Liver (tissue), 10 donors: ENCODE measurements at places on chromosomes 5 and 9. TPM values are rescaled to one million over a fixed set of nuclear protein-coding genes. Genes with fewer than 3 reads are reported as not detected.
A peak's percentile ranks its signal among the peaks of the same experiment; 100 is the strongest.

DNA sequence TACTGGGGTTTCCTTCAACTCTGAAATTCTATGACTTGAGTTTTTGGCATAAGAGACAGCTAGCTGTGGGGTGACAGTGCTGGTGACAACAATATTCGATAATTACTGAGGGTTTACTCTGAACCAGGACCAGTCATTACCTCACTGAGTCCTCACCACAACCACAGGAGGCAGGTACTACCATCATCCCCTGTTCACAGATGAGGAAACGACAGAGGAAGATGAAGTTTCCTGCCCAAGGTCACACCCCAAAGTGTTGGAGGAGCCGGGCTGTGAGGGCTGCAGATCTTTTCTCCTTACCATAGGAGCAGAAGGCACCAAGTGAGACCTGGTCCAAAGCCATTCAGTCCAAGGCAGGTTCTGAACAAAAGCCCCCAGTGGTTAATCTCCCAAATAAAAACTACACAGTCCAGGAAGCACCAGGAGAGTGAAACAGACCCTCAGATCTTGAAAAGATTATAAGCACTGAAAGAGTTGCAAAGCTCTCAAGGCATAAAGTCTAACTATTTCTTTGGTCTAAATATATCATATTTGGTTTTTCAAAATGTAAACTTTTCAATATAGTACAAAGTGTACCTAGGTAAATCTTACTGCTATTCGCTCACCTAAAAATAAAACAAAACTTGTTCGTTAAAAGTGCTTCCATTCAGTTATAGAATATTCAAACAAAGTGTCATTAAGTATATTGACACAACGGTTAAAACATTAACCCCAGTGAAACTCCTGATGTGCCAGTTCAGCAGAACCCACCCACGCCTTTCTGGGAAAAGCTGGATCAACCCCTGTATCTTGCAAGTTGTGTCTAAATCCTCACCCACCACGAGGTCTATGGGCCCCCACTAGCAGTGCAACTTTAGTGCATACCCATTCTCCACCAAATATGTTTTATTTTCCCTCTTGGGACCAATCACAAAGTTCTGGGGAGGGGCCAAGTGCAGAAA lies 82.6 kb upstream of the EQTN start:
- H3K27me3 ChIP-seq, result no peaks in the 10 kb centered on the region
- peaks cover 18% of the 10 kb centered on the region for H3K4me1 ChIP-seq
- DNase-seq, result no peak
- H3K4me3 ChIP-seq, result no peak overlapping the region
- peak overlapping the region; percentile 84 for H3K27ac ChIP-seq

The PCDHA8 gene
- total RNA-seq, result under 0.01 TPM

DNA sequence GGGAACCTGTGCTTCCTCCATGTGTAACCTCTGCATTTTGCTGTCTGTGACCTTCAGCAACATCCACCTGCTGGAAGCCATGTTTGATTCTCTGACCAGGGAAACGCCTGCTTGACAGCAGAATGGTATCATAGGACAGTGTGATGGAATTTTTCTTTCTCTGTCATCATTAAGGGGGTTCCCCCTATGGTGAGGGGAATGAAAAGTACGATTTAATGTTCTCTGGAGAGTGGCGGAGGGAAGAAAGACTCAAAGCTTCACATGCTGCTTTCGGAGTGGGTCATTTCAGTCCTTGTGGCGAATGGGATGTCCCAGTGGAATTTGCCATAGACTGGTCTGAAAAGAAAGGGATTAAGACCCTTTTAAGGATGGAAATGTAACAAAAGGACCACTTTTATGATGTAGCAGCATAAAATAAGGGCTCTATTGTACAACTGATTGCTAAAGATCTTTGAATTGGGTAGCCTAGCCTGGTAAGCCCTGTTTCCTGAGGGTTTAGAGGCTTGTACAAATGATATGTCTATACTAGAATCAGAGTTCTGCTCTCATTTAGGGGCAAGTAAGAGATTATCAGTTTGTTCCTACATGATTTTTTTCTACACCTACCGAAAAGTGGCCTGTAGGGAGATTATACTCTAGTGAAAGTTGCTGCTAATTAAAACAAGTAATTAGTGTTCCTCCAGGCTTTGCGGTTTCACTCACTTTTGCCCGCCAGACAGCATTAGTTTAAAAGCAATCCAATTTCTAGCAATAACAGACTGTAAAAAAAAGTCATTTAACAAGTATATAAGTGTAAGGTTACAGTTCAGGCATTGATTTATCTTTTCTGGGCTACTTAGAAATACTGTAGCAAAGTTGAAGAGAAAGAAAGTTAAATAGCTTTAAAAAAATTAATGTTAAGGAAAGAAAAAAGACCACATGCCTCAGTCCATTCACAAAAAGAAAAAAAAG lies 904.5 kb downstream of the NR2F1-AS1 start:
- no peaks in the 10 kb centered on the region for H3K36me3 ChIP-seq
- H3K27ac ChIP-seq, result no peak overlapping the region
- no peaks in the 10 kb centered on the region for H3K27me3 ChIP-seq
- H3K4me1 ChIP-seq, result no peaks in the 10 kb centered on the region
- no peak for DNase-seq
- no peak overlapping the region for H3K4me3 ChIP-seq

The IRX1 gene
- 0.33 TPM for total RNA-seq

The LEAP2 gene
- total RNA-seq, result 12.0 TPM

The AQP3 gene
- 60.5 TPM for total RNA-seq

DNA sequence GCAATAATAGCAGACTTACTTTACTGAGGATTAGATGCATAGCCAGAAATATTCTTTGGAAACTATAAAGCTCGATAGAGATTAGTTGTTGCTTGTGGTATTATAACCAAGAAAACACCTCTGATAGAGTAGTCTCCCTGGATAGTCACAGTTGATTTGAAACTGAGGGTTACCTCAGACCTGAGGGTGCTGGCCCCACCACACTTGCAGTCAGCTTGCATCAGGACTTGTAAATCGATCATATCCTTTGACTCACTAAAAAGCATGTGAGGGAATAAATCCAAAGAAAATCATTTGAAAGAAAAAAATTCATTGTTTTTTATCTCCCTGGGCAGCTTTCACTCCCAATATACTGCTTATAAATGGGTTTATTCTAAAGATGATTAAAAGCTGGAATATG lies 39.4 kb downstream of the GALNT12 start:
- no peak for DNase-seq
- H3K27me3 ChIP-seq, result no peaks in the 10 kb centered on the region
- H3K27ac ChIP-seq, result no peak overlapping the region
